GM12865 (cell line): ENCODE measurements at places on chromosomes 6 and 20.

DNA sequence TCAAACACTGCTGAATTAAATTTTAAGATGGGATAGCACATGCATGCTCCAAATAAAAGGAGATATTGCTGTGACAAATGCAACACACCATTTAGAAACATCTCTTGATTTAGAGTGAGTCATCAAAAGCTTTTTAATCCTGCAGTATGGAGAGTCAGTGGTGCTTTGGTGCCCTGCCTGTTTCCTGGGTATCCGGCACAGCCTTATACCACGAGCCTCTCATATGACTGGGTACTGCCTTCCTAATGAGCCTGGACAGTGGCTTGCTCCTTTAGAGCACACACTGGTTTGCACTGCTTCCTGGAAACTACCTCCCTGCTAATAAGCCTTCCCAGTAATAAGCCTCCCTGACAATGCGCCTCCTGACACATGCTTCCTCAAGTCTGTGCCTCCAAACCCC is 65.3 kb upstream of the KCNK16 start:
- no peak for DNase-seq

DNA sequence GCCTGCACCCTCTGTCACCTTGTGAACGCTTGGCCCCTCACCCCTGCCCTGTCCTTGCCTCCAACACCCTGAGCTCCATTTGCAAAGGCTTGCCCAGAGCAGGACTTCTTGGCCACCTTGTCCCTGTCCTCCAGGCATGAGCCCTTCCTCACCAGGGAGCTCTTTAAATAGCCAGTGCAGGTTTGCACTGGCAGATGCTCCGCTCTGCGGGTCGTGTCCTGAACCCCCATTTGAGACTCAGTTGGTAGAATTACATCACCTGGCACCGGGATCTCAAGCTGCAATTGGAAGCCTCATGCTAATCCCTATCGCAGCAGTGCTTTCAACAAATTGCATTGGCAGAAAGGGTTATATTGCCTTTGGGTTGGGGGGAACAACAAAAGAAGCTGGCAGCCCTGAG is 85.9 kb downstream of the TRMT6 start:
- no peak for DNase-seq

GRCh38 chr6:87102151-87102621 is 7.3 kb upstream of the CGA start:
- DNase-seq: peak; percentile 18

DNA sequence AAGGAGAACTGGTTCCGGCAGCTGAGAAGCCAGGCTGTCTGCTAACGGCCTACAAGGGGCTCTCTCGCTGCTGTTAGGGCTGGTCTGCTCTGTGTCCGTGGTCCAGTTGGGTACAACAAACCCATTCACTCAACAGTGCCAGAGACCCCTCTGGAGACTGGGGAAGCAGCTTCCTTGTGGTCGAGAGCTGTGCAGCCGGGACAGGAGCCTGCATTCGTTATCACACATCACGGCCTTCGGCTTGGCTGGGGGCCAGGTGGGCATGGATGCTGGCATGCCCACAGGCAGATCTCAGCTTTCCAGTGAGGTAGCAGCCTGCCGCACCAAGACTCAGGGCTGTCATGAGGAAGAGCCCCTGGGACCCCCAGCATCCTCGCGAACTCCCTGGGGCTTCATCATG is 124.7 kb downstream of the PREX1 start:
- DNase-seq: no peak

GRCh38 chr6:45192556-45192955 is 135.6 kb upstream of the RUNX2 start:
- no peak for DNase-seq

- DNase-seq: no peak
Observed at GRCh38 chr20:45091366-45091765, 9.6 kb downstream of the KCNS1 start.

DNA sequence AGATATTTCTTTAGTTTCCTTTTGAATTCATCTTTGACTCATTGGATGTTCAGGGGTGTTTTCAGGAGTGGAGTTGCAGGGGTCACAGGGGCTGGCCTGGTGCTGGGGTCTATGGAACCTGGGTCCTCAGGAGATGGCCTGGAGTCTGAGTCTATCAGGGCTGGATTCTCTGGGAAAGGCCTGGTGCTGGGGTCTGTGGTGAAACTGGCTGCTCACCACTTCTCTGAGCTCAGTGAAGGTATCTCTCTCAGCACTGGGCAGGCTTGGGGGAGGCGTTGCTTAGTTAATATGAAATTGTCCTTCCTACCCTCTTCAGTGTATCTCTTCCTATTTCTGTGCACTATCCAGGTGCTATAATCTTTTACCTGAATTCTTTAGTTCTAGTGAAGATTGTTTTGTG is 83.1 kb upstream of the SLC24A3 start:
- no peak for DNase-seq

DNA sequence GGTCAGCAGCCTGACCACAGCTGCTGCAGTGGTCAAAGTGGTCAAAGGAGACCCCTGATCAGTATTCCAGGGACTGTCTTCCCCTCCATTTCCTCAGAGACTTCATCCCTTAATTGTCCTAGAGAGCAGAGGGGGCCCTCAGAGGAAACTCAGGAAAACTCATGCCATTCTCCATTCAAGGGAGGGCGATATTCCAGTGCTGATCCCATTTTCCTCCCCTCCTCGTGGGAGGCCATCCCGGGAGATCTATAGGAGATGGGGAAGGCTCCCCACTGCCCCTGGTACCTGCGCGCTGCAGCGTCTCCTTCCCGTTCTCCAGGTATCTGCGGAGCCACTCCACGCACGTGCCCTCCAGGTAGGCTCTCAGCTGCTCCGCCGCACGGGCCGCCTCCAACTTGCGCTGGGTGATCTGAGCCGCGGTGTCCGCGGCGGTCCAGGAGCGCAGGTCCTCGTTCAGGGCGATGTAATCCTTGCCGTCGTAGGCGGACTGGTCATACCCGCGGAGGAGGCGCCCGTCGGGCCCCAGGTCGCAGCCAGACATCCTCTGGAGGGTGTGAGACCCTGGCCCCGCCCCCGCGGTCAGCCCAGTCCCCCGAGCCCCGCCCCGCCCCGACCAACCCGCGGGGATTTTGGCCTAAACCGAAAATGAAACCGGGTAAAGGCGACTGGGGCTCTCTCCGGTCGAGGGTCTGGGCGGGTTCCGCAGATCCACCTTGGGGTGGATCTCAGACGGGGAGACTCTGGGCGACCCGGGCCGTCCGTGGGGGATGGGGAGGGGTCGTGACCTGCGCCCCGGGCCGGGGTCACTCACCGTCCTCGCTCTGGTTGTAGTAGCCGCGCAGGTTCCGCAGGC is 878 bp downstream of the HLA-C start:
- DNase-seq: peak; percentile 74

- no peak for DNase-seq
Observed at GRCh38 chr6:138620630-138621029, 121.3 kb upstream of the NHSL1 start.

DNA sequence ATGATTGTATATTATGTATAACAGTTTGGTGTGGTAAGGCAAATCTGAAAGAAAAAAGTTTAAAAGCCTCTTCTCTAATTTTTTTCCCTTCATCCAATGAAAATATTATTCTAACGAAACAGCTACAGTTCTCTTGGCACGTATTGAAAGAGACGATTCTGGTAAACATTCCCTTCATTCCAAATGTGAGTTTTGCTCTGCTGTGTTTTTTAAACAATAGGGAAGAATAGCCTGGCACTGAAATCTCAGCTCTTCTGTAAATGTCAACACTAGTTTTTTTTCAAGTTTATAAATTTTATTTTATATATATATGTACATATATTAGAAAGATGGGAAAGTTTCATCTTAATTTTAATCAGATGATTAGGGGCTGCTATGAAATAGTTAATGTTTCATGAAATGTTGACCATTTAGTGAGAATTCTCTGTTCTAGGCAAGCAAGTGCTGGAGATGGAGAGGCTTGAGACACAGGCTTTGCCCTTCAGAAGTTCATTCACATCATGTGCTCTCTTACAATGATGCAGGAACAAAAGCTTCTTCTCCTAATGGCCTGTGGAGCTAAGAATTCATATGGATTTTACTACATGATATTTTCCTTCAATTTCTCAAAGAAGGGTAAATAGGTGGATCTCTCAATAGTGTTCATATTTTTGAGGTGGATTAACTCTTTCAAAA is 4.1 kb downstream of the PAQR8 start:
- no peak for DNase-seq

GRCh38 chr20:35293303-35294292 is 1.4 kb upstream of the FAM83C start:
- DNase-seq: no peak

DNA sequence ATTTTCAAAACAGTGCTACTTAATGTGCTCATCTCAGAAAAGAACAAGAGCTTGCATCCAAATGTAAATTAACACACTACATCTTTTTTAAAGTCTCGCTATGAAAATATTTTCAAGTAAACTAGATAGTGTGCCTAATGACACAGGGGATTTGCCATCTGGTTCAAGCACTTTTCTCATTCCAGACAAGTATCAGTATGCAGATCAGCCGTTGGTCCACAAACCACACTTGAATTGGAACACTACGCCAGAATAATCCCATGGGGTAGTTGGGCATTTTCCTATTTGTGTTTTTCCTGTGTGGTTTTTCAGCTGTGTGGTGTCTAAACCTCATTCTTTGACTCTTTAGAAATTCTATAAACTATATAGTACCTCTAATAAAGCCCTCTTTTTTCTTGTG is 256.2 kb downstream of the EPHA7 start:
- no peak for DNase-seq

GRCh38 chr6:34553750-34554149 is 2.4 kb downstream of the SPDEF start:
- DNase-seq: no peak

DNA sequence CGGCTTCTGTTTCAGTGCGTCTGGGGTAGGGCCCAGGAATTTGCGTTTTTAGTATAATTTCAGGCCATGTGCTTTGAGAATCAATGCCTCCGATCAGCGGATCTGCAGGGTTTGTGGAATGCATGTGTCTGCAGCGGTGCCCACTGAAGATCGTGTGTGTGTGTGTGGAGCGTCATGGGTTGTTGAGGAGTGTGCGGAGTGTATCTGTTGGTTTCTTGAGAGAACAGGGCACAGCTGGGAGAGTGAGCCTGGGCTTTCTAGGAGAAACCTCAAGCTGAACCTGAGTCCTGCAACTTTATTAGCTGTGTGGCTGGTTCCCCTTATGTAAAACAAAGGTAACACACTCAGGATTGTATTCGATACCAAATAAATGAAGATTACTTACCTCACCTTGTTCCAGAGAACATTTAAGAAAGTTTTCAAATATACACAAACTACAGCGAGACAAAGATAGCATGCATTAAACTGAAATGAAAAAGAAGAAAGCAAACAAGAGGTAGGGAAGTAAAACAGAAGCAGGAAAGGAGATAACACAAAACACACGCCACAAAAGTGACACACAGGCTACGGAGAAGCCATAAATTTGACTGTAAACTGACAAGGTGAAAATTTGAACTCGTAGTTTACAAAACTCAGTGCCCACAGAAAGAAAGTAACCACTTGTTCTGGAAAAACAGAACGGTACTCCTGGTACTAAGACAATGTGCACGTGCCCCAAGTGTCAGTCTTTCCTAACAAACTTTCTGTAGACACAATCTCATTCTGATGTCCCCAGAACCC is 28.8 kb downstream of the PDE10A start:
- no peak for DNase-seq

- no peak for DNase-seq
Observed at GRCh38 chr6:139863346-139863745, 488.9 kb upstream of the CITED2 start.

- DNase-seq: no peak
Observed at GRCh38 chr6:40937491-40937890, 101.5 kb downstream of the UNC5CL start.

- peak; percentile 92 for DNase-seq
Observed at GRCh38 chr6:45710304-45710821, 305.3 kb downstream of the CLIC5 start.

GRCh38 chr6:159099961-159100360 is 55.2 kb upstream of the TAGAP start:
- no peak for DNase-seq

DNA sequence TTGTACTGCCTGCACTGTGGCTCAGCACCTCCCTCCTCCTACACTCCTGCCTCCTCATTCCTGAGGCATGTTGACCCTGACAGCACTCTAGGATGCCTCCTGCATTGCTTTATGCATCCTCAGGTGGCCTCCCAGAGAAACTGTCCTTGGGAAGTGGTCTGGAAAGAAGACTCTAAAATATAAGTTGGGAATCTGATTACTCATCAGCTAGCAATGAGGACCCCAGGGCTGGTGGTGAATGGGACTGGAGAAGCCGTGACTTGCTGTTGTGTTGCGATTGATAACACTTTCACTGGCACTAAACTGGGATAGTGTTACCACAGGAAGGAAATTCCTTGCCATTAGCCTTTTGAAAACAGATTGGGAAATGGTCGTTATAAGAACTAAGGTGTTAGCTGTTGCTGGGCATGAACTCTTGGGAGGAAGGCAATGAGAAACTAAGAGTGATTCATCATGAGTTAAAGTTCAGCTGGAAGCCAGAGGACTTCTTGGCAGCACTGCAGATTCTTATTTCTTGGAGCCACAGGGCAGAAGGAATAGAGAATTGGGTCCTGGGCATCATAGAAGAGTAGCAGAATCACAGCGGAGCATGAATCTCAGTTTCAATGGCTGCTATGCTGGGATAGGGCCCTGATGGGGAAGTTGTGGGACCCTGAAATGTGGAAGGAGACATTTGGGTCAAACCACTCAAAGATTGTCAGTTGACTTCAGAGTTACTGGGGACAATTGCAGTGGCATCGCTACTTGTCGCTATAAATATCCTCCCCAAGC is 10.1 kb upstream of the SIRPD start:
- DNase-seq: no peak

GRCh38 chr20:15333170-15333569 is 995.8 kb upstream of the FLRT3 start:
- peak; percentile 50 for DNase-seq

GRCh38 chr6:17032590-17032987 is 69.3 kb upstream of the STMND1 start:
- DNase-seq: no peak

GRCh38 chr6:126102358-126102757 is 116.0 kb downstream of the TRMT11 start:
- DNase-seq: no peak

DNA sequence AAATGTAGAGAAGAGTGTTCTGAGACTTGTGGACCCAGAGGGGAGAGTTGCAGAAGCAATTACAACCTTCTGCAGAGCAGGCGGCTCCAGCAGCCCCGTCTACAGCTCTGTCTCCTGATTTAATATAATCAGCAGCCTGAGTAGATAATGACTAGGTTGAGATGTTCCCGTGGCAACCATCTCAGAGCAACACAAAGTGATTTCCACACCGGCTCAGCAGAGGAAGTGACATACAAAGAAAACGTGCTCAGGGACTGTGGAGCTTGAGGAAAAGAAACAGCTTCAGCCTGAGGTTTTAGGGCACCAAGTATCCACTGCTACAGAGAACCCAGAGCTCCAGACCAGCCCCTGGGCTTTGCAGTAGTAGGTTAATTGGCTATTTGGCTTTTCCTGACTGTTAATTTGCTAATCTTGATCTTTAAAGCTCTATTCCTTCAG is 136.4 kb downstream of the MTFR2 start:
- no peak for DNase-seq

DNA sequence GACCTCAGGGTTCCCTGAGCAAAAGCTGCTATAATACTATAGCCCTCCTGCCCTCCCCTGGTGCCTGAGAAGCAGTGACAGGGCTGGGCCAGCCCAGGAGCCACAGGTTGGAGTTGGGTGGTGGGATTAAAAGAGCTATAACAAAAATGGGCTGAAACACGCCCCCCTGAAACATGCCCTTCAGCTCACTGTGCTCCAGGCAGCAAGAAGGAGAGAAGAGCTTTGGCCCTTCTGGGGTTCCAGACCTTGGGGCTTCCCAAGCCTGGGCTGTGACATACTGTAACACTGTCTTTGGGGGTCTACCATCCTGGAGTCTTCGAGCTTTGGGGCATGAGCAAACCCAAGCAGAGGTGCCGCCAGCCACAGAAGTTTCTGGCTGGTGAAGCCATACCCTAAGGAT is 129.2 kb downstream of the HTR1B start:
- no peak for DNase-seq

GRCh38 chr6:87152526-87152955 is 2.8 kb upstream of the ZNF292 start:
- peak; percentile 50 for DNase-seq
